BJ (cell line): ENCODE measurements at places on chromosomes 1 and 21.
A peak's percentile ranks its signal among the peaks of the same experiment; 100 is the strongest.

- no peak for DNase-seq
These were observed 59.4 kb upstream of the FMOD start for GRCh38 chr1:203410182-203410900.

DNA sequence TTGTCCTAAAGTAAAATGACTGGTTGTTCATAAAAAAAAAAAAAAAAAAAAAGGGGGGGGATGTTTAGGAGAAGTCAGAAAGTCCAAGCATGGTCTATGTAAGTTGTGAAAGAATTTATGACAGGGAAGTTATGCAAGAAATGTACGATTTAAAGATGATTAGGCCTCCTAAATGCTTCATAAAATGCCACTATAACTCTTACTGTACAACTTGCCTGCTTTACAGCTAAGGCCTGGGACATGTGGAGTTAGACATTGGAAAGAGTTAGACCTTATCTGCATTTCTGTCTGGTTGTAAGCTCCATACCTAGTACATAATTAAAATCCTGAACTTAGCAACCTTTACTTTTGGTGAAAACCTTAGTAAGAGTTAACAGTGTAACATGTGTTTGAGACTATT is 150.0 kb downstream of the TPR start:
- peak; percentile 38 for DNase-seq

DNA sequence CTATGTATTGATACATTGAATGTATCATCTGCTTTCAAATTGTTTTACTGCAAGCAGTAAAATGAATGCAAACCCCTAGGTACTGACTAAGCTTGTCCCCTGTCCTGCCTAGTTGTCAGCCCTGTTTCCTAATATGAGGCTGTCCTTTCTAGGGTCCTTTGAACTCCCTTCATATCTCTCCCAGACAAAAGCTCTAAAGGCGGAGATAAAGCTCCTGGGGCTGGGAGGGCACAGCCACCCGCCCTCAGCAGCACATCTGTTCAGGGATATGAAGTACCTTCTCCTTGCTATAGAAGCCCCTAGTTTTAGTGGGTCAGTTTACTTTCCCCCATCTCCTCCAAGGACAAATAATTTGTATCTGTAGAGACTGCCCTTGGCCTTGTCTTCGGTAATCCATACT is 93.1 kb upstream of the ETS2 start:
- DNase-seq = no peak

DNA sequence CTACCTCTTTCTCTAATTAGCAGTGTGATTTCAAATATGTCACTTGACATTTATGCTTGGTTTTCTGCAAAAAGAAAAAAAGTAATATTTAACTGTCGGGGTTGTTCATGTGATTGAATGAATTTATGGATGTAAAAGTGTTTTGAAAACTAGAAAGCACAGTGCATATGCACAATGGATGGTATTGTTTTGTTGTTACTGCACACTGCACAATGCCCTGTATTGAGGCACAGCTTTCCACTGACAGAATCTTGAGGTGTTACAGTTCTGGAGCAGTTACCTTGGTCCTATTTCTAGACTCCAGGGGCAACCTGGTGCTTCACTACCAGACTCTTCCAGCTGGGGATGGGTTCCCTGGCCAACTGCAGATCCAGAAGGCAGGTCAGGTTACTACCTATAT is 116.8 kb upstream of the L1TD1 start:
- no peak for DNase-seq

GRCh38 chr1:113677250-113678158 is 81.8 kb downstream of the PHTF1 start:
- DNase-seq = peak; percentile 1

DNA sequence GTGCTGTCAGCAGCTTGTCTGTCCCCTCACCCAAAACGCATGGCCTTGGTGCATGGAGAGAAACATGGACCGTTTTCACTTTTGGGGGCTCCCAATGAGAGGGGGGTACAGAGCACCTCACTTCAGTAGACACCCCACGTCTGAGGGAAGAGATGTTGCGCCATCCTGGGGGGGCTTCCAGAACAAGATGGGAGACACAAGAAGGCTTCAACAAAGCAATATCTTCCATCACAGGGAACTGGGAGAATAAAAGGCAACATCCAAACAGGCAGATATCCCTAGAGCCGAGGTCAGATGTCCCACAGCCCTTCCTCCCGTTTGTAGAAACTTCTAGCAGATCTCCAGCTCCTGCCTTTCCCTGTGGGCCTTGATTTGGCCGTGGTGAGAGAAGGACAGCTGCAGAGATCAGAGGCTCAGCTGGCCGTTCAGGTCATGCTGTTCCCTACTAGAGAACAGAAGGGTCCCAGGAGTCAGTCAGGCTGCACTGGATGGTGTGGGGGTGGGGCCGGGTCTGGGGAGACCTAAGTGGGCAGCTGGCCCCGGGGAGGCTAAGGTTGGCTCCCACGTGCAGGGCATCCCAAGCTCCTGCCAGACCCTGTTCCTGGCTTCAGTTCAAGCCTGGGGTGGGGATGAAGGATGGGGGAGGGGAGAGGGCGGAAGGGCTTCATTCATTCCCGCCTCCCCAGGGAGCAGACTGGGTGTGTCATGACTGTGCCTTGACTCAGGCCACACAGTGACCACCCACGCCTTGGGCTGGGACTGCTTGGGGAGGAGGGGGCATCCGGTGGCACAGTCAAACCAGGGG is 4.4 kb downstream of the PLOD1 start:
- DNase-seq = no peak

- no peak for DNase-seq
These were observed 6.6 kb upstream of the RNU1-2 start for GRCh38 chr1:16888860-16889816.

DNA sequence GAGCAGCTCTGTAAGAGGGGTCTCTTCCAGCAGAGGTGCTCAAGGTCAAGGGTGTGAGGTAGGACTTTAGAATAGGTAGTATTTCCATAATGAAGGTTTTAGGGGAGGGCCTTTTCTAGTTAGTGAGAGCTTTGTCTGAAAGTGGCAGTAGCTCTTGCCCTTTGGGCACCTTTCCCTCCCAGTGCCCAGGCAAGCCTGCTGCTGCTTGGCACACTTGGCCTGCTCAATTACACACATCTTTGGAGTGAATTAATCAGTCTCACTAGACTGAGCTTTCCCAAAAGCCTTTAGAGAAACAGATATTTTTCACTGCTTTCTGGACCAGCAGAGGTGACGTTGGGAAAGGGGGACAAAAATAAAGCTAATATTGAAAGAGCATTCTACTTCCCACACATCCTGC is 48.0 kb downstream of the MAB21L3 start:
- no peak for DNase-seq

DNA sequence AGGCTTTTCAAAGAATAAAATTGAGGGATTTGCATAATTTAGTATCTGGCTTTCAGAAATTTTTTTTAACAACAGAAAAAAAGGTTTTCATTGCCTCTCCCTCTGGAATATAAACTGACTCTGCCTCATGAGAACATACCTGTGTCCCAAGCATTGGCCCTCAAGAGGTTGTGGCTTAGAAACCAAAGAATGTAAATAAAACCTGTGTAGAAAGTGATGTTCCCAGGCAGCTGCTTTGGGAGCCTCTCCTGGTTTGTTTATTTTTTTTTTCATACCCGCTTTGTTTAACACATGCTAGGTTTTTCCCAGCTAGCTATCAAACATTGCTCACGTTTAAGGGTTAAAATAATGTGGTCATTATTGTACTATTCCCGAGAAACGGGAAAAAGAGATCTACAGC is 40.5 kb upstream of the IFNAR2 start:
- no peak for DNase-seq

- DNase-seq = no peak
These were observed 59.9 kb upstream of the ERRFI1 start for GRCh38 chr1:8086055-8086454.

- no peak for DNase-seq
These were observed 71.5 kb upstream of the RGS4 start for GRCh38 chr1:162997499-162998285.

GRCh38 chr1:219281831-219282230 is 108.2 kb downstream of the LYPLAL1 start:
- no peak for DNase-seq

DNA sequence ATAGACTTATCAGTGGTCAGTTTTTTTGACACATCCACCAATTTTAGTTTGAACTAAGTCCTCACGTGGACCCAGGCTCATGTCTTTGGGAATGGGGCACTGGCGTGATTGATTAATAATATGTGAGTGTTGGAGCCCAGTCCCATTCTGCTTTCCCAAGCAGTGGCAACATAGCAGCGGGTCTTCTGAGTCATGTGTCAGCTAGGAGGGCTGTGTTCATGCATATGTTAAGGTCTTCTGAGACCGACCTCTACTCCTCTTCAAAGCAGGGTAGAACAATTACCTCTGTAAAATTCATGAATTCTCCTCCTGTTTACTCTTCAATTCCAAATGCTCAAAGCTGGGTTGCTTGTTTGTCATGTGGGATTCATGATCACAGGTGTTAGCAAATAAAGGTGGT is 291.3 kb downstream of the CAMTA1 start:
- no peak for DNase-seq

DNA sequence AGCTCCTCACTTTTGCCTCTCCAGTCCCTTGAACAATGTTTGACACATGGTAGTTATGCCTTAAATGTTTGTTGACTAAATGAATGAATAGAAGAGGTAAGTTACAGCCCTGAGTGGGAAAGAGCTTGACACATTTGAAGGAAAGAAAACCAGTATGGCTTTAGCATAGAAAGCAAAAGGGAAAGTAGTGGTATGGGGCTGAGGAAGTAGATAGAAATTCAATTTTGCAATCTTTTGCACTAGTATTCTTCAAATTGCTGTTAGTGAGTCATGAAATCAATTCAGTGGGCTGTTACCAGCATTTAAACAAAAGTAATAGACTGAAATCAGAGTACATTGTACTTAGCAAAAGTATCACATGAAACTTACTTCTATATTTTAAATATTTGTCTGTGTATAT is 21.1 kb downstream of the PLA2G4A start:
- no peak for DNase-seq

DNA sequence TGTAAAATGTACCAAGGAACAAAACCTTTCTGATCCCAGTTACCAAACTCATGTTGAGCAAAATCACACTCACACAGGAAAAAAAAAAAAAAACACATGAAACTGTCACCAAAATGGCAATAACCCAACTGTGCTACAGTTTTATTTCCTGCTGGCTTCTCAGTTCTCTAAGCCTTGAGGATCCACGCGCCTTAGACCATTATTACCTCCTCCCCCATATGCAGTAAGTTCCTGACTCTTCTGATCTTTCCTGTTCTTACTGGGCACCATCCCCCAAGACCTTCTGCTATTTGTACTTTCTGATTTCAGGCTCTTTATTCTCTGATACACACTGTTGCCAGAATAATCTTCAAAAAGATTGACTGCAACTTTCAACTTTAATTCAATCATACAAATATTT is 79.6 kb downstream of the SLC45A1 start:
- DNase-seq = no peak

GRCh38 chr1:115492880-115493279 is 148.9 kb upstream of the VANGL1 start:
- DNase-seq = no peak

GRCh38 chr21:25878344-25878743 is 143.6 kb downstream of the GABPA start:
- no peak for DNase-seq

DNA sequence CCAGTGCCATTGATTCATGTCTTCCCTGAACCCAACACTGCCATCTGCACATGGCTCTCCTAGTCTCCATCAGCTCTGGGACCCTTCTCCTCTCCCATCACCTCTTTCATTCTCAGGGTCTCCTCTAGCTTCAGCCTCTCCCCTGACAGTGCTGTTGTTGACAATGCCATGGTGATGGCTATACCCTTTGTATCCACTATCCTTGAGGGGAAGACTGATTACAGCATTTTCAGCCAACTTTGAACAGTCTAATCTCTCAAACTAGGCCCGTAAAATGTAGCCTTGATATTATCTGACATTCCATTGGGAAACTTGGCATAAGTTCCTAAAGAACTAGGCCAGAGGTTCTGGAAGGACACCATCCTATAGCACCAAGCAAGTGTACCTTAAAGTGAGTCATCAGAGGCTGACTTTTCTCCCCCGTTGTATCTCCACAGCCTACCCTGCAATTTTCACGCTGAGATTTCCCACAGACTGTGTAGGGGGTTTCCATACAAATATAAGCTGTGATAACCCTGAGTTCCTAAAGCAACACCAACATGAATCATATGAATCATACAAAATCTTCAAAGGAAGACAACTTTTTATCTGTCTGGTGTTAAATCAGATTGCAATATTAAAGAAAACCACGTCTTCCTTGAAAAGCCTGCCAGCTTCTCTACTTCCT is 5.8 kb downstream of the HAO2 start:
- DNase-seq = no peak

DNA sequence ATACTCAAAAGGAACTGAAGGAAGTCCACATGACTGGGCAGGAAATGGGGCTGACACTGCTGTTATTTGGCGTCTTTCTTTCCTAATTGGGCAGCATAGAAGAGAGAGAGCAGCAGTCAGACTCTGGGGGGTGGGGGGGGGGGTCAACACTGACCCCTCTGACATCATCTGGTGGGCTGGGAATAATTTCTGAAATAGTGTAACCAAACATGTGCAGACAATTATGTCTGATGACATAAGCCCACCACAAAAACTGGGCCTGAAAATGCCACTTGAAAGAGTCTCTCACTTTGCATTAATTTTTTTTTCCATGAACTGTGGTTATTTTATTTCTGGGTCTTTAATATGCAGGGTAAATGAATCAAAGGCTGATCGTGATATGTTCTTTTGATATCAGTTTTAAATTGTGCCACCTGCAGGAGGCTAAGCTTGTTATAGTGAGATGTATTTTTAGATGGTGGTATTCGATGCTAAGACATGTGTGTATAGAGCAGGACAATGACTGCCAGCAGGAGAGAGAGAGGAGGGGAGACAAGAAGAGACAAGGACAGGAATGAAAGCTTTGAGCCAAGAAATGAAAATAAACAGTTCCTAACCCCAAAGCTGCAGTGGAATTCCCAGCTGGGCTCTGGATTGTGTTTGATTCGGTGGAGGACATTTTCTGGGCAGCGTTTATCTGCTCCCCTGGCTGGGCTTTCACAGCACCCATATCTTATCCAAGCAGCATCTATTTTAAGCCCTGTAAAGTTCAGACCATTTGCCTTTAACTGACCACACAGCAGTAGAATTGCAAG is 264.7 kb downstream of the PBX1 start:
- DNase-seq = peak; percentile 14

DNA sequence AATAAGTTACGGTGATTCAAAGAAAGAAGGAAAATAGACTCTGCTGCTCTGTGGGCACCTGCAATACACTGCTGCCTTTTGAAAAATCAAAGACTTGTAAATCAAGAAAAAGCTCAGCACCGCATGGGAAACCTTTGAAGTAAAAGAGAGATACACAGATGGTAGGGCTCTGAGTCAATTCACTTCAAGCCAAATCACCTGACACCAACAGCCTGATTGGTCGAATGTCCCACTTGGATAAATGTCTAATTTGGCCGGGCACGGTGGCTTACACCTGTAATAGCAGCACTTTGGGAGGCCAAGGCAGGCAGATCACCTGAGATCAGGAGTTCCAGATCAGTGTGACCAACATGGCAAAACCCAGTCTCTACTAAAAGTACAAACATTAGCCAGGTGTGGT is 19.2 kb upstream of the RCAN3 start:
- no peak for DNase-seq
